ENCODE measurements at places on chromosomes 11 and 22.

DNA sequence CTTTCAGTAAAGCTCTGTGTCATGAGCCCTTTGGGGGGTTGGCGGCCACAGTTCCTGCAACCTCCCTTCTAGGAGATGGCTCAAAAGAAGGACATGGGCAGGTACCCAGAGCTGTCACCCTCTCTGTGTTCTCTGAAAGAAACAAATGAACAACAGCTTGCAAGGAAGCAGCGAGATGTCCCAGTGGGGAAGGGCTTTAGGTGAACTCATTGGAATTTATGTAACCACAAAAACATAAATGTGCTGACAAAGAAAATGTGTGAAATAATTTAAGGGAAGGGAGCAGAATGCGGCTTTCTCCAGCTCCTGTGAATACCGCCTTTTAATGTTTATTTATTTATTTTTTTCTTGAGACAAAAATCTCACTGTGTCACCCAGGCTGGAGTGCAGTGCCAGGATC is 3.3 kb downstream of the PARVG start:
- peak; percentile 66 for DNase-seq

DNA sequence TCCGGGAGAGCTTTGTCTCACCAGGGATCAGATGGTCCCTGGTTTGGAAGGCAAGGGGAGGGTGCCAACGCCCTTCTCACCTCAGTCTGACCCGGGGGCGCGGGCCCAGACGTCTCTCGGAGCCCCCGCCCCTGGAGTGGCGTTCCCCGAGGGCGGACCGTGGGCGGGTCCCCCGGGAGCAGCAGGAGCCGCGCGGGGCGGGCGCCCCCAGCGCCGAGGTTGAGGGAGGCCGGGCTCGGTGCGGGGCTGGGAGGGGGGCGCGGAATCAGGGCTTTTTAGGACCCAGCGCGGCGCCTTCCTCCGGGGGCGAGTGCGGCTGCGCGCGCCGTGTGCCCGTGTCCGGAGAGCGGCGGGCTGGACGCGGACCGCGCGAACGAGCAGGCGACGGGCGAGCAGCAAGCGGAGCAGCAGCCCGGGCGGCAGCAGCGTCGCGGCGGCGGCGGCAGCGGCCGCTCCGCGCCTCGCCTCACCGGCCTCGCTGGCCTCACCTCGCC is at the start of gene KCNC1:
Gene KCNC1 (plus strand): TSS at position 364 of the 494 bp plus-strand sequence. CDS start 1,222 bp downstream, outside the sequence.
- peak; percentile 43 for DNase-seq

- peak; percentile 79 for DNase-seq
Observed at GRCh38 chr11:128517451-128518230, 69.7 kb downstream of the ETS1 start.

- peak; percentile 33 for DNase-seq
Observed at GRCh38 chr11:14644226-14645014, 816 bp downstream of the PDE3B start.

DNA sequence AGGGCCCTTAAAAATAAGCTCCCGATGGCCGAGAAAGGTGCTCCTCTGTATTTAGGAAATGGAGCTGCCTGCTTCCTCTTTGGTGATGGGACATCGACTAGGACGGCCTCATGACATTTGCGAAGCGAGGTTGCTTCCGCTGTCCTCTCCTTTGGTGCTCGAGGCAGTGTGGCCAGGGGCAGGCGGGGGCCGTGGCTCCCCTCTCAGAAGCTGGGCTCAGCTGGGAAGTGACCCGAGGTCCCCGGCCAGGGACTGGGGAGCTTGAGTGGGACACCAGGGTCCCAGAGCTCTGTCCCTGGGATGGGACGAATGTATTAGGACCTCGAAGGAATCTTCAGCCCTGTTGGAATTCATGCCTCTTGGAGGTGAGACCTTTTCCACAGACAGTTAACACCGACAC is 151.1 kb downstream of the CTTN start:
- no peak for DNase-seq

DNA sequence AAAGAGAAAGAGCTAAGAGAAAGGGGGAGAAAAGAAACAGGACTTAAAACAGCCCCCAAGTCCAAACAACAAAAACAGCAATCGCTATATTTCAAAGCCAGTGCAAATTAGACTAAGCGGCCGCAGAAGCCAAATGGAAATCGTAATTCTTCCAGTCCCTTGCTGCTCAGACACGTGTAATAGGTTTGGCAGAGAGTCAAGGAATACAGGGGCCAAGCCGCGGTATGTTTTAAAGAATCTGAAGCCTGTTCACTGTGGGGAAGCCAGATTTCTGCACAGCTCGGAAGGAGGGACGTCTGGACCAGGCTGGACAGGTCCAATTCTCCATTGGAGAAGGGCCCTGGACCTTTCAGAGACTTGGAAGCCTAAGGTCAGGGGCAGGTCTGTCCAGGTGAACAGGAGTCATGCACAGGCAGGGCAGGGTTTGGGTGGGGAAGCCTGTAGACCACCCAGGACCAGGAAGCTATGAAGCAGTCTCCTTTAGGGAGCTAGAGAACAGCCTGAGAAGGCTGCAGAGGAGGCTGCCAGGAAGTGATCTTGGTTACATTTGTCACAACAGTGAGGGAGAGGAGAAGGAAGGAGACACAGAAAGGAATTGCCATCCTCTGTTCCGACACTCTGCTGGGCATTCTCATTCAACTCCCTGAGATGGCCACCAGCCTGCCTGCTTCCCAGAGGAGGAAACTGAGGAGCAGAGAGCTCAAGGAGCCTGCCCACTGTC is 265.5 kb upstream of the ISX start:
- peak; percentile 35 for DNase-seq

Measured in choroid plexus epithelial cell (primary cell).